ENCODE measurements at places on chromosomes 2 and 18.

DNA sequence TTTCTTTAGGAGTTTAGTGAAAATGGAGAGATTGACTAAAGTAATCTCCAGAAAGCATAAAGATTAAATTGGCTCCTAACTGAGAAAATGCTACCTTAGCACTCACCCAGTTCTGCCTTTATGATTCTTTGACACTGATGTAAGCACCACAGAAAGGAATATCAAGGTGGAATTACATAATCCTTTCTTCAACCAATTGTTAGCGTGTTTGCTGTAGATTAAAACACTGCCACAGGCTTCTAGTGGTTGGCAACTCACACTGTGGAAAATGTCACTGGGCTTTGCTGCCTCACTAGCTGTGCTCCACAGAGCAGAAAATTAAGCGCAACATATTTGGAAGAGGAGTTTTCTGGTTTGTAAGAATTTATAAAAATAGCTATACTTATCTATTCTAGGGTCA lies 104.1 kb downstream of the DLGAP1 start:
- no peak for DNase-seq

- DNase-seq, result peak; percentile 91
Measured at GRCh38 chr2:201118121-201118960, 2.4 kb downstream of the CFLAR start.

- DNase-seq, result peak; percentile 81
Measured at GRCh38 chr18:76801567-76802505, 20.5 kb upstream of the ZNF236 start.

DNA sequence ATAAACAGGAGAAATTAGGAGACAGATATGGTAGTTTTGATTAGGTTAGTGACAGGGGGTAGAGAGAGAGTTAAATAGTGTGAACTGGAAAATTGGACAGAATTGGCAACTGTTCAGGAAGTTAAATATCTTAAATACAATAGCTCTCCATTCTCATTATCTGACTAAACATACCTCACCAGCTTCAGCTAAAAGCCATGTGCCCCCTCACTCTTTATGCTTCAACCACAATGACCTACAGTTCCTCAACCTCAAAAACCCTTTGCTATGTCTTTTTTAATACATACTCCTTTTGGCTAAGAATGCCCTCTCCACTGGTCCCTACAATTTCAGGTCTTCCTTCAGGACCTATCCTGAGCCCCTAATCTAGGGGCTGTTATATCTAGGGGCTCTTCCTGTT lies 740.2 kb upstream of the ZEB2 start:
- no peak for DNase-seq

GRCh38 chr18:6054256-6054842 lies 159.0 kb upstream of the TMEM200C start:
- no peak for DNase-seq

GRCh38 chr2:150438654-150439053 lies 48.8 kb downstream of the RND3 start:
- no peak for DNase-seq

GRCh38 chr2:160368988-160369930 lies 124.3 kb downstream of the RBMS1 start:
- no peak for DNase-seq

DNA sequence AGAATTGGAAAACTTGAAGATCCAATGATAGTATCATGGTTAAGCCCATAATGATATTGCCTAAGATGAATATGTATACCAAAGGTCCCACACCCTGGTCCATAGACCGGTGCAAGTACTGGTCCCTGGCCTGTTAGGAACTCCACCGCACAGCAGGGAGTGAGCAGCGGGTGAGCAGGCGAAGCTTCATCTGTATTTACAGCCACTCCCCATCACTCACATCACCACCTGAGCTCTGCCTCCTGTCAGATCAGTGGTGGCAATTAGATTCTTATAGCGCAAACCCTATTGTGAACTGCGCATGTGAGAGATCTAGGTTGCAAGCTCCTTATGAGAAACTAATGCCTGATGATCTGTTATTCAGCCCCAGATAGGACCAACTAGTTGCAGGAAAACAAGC lies 402.4 kb downstream of the EPHA4 start:
- no peak for DNase-seq

GRCh38 chr2:172087207-172087779 lies 2.0 kb downstream of the DLX1 start:
- peak; percentile 55 for DNase-seq

DNA sequence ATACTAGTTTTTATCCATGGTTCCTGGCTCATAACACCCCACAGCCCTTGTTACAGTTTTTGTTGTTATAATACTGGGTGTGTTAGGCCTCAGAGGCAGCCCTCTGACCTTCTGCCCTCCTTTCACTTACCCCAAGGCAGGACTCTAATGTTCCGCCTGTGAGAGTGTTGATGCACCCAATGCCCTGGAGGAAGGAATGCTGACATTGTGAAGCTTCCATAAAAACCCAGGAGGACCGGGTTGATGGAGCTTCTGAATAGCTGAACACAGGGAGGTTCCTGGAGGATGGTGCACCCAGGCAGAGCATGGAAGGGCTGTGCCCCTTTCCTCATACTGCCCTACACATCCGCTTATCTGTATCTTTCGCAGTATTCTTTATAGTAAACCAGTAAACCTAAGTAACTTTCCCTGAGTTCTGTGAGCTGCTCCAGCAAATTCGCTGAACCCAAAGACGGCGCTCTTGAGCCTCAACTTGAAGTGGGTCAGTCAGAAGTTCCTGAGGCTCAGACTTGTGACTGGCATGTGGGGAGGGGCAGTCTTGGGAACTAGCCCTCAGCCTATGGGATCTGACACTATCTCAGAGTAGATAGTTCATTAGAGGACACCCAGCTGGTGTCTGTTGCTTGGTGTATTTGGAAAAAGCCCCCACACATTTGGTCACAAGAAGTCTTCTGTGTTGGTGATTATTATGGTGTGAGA lies 10.4 kb downstream of the STON1 start:
- no peak for DNase-seq

DNA sequence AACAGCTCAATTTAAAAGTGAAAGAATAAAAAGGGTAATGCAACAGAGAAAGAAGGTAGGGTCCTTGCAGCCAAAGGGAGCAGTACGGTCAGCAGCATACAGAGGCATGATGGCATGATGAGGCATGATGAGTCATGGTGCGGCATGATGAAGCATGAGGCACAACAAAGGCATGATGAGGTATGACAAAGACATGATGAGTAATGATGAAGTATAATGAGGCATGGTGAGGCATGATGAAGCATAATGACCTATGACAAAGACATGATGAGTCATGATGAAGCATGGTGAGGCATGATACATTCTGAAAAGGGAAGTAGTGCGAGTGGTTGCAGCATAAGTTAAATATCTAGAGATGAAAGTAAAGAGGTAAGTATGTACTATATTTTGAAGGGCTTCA lies 673.2 kb downstream of the TMEM182 start:
- no peak for DNase-seq

GRCh38 chr2:52260904-52261303 lies 1229.0 kb upstream of the NRXN1 start:
- no peak for DNase-seq

DNA sequence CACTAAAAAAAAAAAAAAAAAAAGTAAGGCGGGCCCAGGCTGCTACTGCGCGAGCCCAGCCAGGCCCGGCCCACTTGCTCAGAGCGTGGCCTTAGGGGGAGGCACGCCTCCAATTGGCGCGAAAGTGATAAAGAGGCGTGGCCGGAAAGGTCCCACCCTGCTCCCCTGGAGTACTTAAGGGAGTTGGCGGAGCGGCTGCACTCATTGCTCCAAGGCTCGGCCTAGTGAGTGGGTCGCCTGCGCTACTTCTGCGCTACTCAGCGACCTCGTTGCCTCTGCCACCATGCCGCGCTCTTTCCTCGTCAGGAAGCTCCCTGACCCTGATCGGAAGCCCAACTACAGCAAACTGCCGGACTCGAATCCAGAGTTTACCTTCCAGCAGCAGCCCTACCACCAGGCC lies 36.9 kb downstream of the UNC80 start:
- no peak for DNase-seq

- DNase-seq, result no peak
Measured at GRCh38 chr2:190277234-190278112, 42.2 kb downstream of the HIBCH start.

DNA sequence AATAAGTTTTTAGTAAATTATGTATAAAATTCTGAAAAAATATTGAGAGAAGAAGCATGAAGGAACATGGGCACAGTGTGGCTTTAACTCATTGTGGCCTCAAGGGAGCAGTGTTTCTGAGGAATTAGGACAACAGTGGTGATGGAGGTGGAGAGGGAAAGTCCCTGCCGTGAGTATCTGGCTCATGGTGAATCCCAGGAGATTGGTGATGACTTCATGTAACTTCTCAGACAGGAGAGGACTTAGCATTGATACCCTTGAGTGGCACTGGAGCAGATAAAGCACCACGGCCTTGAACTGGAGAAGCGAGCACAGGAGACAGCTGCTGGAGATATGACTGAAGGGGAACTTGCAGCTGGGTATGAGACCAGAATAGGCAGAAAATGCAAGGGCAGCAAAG lies 35.0 kb upstream of the LRP1B start:
- DNase-seq, result no peak

DNA sequence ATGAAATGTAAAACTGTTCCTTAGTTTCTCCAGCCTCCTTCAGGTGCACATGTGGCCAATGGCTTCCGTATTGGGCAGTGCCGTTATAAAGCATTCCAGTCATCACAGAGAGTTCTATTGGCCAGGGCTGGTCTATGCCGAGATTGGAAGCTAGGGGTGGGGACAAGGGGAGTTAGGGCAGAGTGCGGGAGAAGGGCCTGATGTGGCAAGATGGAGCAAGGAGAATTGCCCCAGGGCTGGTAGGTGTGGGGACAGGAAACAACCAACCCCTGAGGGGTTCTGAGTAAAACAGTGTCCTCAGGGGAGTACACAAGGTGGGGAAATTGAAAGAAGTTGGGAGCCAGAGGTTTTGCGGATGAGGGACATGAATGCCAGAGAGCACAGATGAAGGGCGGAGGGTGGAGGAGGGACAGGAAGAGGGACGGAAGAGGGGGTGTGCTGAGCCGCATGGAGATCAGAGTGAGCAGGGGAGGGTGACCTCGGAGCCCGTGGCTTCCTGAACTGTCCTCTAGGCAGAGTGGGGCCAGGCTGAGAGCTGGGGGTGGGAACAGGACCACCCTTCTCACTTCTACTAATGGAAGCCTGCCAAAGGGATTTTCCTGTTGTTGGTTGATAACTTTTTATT lies 9.1 kb upstream of the ATP6V1C2 start:
- DNase-seq, result no peak

GRCh38 chr18:25350489-25351251 lies 1.3 kb downstream of the ZNF521 start:
- peak; percentile 52 for DNase-seq

DNA sequence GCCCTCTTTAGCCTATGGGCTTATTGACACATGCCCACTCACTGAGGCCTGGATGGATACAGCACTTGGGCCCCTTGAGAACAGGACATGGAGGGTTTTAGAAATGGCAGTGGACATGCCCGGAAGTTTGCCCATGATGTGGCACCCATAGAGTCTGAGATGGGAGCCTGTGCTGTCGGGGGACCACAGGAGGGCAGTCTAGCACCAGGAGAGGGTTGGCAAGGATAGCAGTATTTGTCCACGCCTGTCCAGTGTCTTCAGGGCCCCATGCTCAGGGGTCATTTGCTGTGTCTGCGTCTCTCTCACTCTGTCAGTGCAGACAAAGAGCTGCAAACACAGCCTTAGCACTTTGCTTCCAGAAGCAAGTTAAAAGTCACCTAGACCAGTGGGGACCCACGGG lies 48.7 kb downstream of the IL1RL2 start:
- DNase-seq, result no peak

DNA sequence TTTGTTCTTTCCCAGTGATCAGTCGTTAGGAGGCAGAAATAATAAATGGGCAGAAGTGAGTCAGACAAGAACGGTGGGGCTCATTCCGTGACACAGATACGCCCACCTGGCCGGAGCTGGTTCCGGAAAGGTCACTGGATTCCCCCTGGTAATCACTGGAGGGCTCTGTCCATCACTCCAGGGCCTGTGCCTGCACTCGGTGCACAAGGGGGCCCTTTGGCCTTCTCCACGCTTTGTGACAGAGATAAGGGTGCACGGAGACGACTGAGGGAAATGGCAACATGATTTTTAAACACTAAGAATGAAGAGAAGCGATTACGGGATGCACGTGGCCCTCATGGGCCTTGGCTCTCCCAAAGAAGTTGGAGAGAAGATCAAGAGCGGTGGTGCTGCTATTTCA lies 84.4 kb downstream of the PTGR3 start:
- peak; percentile 3 for DNase-seq

- no peak for DNase-seq
Measured at GRCh38 chr2:46362667-46363012, 65.4 kb downstream of the EPAS1 start.

DNA sequence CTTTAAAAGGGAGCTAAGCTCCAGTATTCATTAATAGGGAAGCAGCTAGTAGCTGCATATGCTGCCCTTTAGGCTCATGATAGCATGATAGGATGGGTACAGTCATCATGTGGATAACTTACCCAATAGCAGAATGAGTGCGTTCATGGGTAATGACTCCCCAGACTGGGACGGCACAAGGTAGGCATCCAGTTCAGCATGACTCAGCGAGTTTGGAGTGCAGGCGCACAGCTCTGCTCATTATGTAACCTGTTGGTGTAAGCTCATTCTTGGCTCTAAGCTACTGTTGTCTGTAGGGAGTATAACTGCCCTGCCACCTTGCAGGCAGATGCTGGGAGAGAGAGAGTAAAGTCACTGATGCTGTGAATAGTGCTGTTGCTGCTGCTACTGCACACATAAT lies 209.2 kb upstream of the SYT4 start:
- DNase-seq, result no peak

- DNase-seq, result no peak
Measured at GRCh38 chr2:3476985-3477327, 42.4 kb downstream of the ADI1 start.

GRCh38 chr2:174280596-174280995 lies 32.3 kb upstream of the OLA1 start:
- no peak for DNase-seq

GRCh38 chr2:4139316-4139715 lies 435.9 kb downstream of the DCDC2C start:
- no peak for DNase-seq

- no peak for DNase-seq
Measured at GRCh38 chr2:143696651-143697050, 567.4 kb downstream of the ARHGAP15 start.

- DNase-seq, result no peak
Measured at GRCh38 chr2:189676471-189676870, 2.0 kb downstream of the ANKAR start.

- DNase-seq, result no peak
Measured at GRCh38 chr18:69528435-69528834, 127.7 kb downstream of the DOK6 start.

DNA sequence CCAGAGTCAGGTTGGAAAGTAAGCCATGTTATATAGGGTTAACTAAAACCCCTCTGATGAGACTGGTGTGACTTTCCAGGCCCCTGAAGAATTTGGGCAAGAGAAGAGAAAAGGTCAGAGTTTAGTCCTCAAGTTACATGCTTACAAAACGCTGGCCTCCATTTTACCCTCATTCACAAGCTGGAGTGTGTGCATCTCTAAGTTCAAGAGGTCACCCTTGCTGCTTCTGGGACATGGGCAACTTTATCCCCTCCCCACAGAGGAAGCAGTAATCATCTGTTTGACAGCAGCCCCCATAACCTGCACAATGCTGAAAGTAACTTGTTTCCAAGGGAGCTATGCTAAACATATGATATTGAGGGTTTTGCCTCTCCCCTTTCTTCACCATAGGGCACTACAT lies 85.2 kb upstream of the CCDC195 start:
- DNase-seq, result no peak

- DNase-seq, result no peak
Measured at GRCh38 chr2:237563816-237564215, 2.6 kb upstream of the PRLH start.
